Fibroblast of skin of scalp (primary cell): ENCODE measurements at places on chromosomes 4 and X.

GRCh38 chrX:76538860-76539259, 111.3 kb downstream of the MAGEE1 start:
- DNase-seq, result no peak

- peak; percentile 52 for DNase-seq
These were observed 199.9 kb downstream of the TMA16 start for GRCh38 chr4:163694385-163694784.

- DNase-seq, result peak; percentile 60
These were observed 108.9 kb downstream of the SYNPO2 start for GRCh38 chr4:118997601-118998000.

GRCh38 chr4:83112231-83112630, 2.3 kb downstream of the PLAC8 start:
- DNase-seq, result no peak

GRCh38 chrX:39895218-39896110, 202.3 kb downstream of the BCOR start:
- DNase-seq, result no peak

- DNase-seq, result no peak
These were observed 13.7 kb downstream of the GABRA4 start for GRCh38 chr4:46979726-46980125.

GRCh38 chr4:32133734-32134133, 1413.6 kb downstream of the PCDH7 start:
- DNase-seq, result no peak

GRCh38 chr4:121764702-121765367, at the start of gene SMIM43:
TSS of gene SMIM43 (minus strand) at chr4:121765164. CDS start at chr4:121765105, 59 bp downstream.
- no peak for DNase-seq

- no peak for DNase-seq
These were observed 61.5 kb upstream of the HHIP start for GRCh38 chr4:144584428-144584827.

- no peak for DNase-seq
These were observed 514.5 kb upstream of the SLIT2 start for GRCh38 chr4:19736968-19737756.

DNA sequence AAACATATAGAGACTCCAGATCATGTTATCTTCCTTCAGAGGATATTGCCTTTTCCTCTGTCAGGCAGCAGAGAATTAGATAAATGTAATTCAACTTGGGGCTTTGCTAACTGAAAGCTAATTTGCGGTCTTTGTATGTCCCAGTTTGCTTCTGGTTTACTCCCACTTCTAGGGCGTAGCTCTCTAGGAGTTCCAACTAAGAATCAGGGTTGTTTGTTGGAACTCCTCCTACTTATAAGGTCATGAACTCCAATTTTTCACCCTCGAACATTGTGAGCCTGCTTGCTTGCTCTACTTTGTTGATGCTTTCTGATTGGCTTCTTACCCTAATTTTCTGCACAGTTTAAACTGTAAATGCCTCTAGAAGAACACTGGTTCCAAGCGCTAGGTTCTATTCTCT, 66.1 kb downstream of the FMR1NB start:
- no peak for DNase-seq

DNA sequence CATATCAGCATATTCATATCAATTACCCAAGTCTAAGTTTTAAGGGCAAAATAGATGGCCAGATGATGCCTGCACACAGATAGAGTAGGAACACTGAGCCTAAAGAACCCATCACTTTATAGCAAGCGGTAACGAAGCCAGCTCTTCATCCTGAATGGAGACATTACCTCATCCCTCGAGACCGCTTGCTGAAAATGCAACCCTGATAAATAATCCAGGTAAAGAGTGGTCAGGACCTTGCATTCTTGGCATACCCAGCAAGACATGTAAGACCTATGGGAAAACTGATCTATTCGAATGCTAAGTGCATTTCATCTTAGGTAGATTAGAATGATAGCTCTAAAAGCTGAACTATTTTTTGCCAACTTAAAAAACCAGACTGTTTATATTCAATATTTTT, 25.3 kb downstream of the DCHS2 start:
- no peak for DNase-seq

DNA sequence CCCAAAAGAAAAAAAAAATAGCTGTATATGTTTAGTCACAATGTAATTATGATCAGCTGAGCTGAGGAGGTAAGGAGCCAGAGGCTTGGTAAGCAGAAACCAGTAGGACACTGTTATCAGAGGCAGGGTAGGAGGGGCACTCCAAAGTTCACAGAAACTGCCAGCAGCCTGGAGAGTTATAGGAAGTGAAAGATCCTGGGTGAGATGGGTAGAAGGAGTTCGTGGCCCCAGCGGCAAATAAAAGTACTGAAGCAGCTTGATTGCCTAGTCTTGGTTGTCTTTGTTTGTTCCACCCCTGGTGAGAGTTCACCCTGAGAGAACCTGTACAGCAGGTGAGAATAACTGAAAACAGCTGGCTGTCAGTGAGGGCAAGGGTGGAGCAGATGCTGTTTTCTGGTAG, 340.8 kb downstream of the ADGRL3 start:
- DNase-seq, result no peak

DNA sequence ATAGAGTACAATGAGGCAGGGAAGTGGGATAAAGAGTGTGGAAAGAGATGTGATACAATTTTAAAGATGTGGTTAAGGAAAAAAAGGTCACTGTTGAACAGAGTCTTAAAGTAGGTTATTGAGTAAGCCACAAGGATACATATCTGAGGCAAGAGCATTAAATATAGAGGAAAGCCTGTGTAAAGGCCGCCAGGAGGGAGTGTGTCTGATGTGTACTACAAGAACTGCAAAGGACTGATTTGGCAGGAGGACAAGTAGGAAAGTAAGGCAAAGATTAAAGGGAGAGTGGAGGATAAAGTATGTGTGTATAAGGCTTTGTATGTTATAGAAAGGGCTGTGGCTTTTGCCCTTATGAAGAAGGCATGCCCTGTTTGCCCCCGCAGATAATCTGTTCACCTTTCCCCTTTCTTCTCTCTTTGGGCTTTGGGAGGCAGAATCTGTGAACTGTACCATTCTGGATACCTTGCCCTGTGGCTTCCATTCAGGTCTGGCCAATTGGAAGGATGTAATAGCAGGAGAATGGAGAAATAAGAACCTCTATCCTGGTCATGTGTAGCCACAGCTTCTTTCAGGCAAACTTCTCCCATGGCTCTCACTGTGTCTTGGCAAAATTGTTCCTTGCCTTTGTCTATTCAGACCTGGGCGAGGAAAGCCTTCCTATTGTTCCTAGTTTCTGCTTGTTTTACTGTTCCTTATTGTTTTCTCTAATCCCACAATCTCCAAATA, 68.9 kb upstream of the FAM47B start:
- DNase-seq, result no peak

DNA sequence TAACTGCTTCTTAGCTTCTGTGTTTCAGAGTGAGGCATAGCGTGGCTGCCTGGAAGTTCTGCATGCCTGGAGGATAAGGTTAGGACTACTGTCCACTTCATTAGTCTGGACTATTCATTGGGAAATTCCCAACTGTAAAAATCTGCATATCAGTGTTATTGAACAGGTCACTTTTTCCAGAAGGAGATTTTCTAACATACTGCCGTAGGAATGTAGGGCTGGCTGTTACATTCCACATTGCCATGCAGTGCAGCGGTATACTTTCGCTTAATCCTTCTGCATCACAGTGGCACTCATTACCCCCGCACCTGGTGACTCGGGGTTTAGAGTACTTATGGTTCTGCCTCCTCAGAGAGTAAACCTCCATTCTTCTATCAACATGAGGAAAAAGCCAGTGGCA, 104.6 kb downstream of the NPFFR2 start:
- no peak for DNase-seq

GRCh38 chrX:150155436-150156035, 207.6 kb upstream of the MAMLD1 start:
- DNase-seq, result peak; percentile 79

DNA sequence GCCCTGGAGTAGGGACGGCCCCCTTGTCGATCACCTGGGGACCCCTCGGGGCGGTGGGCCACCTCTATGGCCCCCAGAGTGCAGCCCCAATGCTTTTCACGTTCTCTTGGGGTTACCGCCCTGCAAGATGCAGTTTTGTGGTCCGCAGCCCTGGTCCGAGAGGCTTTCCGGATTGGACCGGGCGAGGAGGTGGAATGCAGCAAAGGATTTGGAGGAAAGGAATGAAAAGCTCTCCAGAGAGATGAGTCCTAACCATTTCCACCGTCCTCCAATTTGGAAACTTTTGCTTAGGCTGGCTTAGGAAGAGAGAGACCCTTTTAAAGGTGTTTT, 601 bp downstream of the SLC25A43 start:
- peak; percentile 52 for DNase-seq

- DNase-seq, result peak; percentile 65
These were observed 88.6 kb downstream of the CHRNA9 start for GRCh38 chr4:40423735-40424134.

- DNase-seq, result no peak
These were observed 40.3 kb downstream of the MED28 start for GRCh38 chr4:17654701-17655100.

GRCh38 chrX:42946544-42947194, 168.7 kb upstream of the PPP1R2C start:
- no peak for DNase-seq

DNA sequence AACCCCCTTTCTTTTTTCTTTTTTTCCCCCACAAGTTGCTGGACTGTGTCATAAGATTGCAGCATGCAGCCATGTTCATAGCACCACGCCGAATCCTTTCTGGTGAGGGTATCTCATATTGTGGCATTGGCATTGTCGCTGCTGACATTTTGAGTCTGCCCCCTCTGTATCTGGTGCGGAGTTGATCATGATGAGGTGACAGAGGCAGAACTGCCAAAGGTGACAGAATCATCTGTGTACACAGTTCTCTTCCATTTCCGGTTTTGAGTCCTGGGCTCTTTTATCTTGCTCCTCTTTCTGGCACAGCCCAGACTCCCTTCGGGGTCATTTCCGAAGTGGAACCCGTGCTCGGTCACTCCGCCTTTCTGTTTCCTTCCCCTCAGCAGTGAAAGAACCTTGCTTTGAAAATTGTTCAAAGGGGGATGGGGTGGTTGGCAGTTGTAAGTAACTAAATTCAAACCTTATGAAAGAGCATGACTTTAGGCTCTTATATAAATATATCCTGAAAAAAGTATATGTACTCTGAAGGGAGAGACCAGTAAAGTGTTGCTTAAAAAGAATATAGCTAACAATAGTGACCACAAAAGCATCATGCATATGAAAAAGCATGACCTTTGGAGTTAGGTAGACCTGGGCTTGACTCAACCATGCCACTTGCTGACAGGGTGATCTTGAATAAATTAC, 55.0 kb upstream of the BMP2K start:
- DNase-seq, result no peak

DNA sequence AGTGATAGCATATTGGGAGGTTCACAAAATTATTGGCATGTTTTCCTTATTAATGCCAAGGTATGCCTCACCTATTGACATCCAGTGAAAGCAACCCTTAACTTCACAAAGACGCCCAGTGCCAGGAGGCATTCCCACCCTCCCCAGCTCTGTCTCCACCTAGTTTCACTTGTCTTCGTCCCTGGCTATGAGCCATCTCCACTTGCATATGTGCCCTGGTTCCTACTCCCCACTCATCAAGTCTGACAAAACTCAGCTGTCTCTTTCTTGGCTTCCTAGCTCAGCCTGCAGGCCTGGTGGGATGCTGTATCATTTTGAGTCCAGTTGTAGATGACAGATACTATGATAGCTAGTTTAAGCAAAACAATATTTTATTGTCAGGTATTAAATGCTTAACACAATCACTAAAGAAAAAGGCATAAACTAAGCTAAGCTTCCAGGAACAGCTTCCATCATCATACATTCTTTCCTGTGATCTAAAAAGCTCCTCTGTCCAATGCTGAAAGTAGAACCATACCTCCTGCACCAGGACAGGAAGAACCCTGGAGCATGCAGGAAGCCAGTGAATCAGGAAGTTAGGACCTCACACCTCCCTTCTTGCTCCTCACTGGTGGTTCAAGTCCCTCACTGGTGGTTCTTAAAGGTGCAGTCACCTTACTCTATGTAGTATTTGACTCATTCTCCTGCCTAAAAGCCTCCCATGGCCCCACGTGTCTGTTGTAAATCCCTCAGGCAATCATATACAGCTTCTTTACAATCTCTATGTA, 410.3 kb upstream of the RASGEF1B start:
- DNase-seq, result no peak

DNA sequence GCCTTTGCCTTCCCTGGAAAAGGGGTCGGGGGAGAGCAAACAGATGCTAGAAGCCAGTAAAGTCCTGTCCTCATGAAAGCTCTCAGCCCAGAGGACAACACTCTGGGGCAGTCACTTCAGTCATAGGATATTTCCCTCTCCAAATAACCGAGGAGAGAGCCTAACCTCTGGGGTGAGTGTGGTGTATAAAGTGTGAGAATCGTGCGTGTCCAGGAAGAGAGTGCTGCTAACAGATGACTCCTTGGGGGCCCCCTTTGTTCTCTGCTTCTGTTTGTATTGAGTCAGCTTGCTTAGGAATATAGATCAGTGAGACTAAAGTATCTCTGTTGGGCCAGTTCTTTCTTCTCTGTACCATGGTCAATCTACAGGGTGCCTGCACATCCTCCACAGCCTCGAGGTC, 247.2 kb downstream of the PALLD start:
- DNase-seq, result no peak

DNA sequence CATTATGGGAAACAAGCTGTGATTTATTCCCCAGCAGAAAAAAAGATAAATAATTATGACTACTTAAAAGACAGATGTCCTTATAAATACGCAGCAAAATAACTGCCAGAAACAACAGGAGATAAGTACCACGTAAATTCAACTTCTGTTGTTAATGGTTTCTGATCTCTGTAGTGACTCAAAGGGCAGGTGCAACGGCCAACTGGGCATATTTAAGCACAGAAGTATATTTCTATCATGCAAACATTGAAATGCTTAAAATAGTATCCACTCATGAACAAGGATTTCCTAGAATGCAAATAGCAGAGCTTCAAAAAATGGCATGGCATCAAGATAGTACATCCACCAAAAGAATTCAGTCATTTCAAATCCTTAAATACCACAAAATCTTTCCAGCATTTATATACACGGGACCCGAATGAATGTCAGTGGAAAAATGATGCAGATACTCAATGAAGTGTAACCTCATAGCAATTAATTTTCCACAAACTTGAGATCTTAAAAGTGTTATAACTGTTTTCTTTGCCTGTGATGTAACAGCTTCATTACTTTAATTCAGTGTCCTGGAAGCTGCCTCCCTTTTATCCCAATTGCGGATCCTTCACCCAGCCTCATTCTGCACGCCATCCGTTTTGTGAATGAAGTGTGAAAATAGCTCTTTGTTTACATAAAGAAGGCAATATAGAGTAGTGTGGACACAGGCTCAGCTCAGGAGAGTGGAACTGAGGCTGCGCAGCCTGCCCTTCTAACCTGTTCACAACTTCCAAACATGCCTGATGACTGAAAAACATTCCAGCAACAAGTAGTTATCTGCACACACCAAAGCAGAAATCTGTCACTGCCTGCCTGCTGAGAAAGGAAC, 10.2 kb downstream of the PDGFC start:
- peak; percentile 35 for DNase-seq
